Smooth muscle cell of the brain vasculature (primary cell): ENCODE measurements at places on chromosomes 11 and 22.

DNA sequence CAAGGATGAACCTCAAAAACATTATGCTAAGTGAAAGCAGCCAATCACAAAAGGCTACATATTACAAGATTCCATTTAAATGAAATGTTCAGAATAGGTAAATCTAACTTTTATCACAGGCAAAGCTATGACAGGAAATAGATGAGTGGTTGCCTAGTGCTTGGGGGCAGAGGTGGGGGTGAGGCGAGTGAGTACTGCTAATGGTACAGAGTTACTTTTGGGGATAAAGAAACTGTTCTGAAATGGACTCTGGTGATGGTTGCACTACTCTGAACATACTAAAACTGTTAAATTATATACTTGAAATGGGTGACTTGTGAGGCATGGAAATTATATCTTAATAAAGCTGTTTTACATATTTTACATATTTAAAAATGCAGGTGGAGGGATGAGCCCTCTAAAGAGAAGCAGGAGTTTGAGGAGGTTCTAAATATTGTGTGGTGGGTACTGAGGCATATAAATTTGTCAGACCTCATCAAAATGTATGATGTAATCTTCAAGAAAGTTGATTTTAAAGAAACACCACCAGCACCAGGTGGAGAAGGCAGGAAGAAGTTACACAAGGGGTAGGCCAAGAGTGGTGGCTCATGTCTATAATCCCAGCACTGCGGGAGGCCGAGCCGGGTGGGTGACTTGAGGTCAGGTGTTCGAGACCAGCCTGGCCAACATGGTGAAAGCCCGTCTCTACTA is 3.6 kb downstream of the SLC43A1 start:
- no peak for DNase-seq

DNA sequence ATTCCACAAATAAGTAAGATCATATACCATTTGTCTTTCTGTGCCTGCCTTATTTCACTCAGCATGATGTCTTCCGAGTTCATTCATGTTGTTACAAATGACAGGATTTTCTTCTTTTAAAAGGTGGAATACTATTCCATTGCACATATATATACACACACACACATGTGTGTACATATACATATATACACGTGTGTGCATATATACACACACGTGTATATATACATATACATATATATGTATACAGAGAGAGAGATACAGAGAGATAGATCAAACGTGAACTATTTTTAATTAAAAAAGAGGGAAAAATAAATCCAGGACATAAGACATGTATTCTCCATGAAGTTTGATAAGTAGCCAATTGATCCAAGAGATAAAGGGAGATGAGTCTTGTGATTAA is 108.1 kb downstream of the TRPC6 start:
- no peak for DNase-seq

DNA sequence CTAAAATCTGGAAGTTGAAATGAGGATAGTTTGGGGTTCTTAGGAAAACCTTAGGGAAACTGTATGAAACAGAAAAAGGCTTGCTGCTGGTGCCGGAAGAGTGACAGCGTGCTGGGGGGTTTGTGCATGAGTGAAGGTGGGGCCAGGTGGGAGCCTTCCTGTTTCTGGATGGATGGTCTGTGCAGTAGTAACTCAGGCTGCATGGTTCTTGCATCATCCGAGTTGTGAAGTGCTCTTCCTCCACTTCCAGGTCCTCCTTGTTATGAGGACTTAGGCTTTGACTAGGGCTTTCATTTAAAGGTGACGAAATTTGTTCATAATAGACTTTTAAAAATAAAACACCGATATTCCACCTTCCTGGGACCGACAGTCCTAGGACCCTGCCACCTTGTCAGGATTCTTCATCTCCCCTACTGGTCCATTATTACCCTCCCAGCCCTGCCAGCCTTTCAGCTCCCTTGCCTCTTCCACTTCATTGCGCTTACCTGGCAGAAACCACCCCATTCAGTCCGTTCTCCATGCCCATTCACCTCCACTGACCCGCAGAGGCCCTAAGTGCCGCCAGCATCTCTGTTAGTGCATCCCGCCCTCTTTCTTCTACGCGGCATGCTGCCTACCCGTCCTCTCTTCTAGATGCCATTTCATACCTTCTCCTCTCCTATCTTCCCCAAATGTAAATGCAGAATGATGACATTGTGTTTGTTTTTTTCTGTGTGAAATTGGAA is 47.3 kb downstream of the PPFIA1 start:
- DNase-seq = no peak

GRCh38 chr11:11230802-11231562 is 122.1 kb downstream of the CSNK2A3 start:
- DNase-seq = no peak

- DNase-seq = no peak
These were observed 116.7 kb upstream of the NTM start for GRCh38 chr11:131253656-131254151.

DNA sequence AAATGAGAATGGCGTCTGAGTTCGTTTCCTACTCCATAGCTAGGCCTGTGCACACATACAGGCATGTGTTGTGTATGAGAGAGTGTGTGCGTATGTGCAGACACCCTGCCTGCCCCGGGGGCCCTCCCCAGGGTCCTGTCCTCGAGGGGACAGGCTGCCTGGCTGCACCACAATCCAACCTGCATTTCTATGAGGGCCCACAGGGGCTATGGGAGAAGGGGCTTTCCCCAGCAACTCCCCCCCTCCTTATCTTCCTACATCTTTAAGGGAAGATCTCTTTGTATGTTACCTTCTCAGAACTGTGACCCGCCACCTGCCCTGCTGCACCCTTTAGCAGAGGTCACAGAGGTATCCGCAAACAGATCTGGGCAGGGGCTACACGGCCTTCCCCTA is 14.9 kb downstream of the ADORA2A start:
- no peak for DNase-seq

DNA sequence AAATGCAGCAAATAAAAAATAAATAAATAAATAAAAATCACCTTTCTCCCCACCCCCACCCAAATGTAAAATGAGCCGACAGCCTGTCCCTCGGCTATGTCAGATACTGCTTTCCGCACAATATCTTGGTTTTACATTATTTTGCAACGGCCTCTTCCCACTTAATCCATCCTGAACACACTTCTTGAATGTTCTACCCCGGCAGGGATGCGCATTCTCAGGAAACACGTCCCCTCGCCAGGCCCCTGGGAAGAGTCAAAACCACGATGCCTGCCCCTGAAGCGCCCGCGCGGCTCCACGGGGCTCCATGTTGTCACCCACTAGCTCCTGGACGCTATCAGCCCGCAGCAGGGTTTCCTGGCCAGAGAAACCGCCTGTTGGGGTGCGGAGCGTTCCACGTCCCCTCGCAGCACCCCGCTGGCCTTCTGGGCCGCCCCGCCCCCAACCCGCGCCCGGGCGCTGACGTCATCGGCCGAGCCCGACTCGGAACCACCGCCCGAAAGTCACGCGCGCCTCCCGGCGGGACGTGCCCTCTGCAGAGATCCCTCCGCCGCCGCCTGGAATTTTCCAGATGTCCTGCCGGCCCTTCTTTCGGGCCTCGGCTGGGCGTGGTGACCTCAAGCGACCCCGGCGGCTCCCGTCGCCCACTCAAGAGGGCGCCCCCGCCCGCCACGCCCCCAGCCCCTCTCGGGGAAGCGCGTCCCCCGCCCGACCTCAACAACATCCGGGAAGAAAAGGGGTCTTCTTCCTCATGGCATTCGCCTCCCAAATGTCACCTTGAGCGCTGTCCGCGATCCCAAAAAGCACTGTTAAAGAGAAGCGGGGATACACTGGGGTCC is 585 bp upstream of the NEAT1 start:
- DNase-seq = peak; percentile 92

- DNase-seq = no peak
These were observed 52.6 kb upstream of the NAV2 start for GRCh38 chr11:19660076-19660475.

GRCh38 chr11:117900121-117900648 is 23.7 kb upstream of the FXYD6 start:
- DNase-seq = no peak

- no peak for DNase-seq
These were observed 278 bp downstream of the ROM1 start for GRCh38 chr11:62613291-62613778.

GRCh38 chr11:75333022-75333806 is 18.2 kb downstream of the ARRB1 start:
- DNase-seq = no peak

DNA sequence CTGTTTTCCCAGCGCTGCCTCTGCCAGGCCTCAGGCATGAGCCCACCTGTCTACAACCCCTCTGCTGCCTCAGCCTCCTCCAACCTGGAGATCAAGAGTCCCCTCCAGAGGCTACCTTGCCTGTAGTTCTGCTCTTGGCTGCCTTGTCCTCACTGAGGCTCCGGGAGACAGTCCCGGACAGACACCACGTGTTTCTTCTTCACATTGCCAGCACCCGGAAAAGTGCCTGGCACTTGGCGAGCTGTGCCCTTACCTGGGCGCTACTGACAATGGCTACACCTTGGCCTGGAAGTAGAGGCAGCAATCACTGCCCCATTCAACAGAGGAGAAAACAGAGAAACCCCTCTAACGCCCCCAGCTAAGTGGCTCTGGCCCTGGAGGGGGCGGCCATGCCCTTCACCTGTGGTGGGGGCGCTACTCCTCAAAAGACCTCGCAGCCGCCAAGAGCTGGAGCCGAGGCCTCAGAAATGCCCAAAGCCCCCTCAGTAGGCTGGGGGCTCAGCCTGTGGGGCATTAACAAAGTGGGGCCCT is 3.0 kb upstream of the NAP1L4 start:
- no peak for DNase-seq

DNA sequence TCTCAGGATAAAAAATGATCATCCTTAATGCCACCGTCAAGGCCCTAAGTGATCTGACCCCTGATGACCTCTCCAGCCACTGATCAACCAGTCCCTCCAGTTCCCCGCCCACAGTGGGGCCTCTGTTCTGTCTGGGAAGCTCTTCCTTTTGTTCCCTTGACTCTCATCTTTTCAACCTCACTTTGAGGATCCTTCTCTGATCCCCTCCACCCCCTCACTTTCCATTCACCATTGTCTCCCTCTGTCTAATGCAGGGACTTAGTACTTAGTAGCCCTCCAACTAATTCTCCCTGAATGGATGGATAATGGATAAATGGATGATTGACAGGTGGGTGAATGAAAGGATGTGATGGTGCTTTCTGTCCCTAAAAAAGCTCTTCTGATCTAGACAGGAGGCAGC is 45.6 kb downstream of the C11orf58 start:
- no peak for DNase-seq

- no peak for DNase-seq
These were observed 64.8 kb downstream of the RPUSD4 start for GRCh38 chr11:126146454-126147192.

- no peak for DNase-seq
These were observed 80.2 kb upstream of the NAV2 start for GRCh38 chr11:19632499-19632834.

DNA sequence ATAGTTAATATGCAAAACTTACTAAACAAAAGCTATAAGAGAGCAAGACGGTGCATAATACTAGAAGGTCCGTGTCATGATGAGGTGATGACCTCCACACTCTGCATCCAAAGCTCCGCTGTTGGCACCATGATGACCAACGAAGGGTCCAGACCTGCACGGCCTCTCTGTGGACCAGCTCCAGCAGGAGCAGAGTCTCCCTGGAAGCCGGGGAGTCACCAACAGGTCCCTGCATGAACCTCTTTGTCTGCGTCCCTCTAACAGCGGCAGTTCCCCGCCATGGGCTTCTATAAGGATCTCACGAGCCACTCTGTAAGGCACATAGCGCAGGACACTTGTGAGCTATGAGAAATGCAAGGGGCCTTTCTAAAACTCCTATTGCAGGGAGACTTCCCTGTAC is 517.3 kb downstream of the BRD1 start:
- no peak for DNase-seq

GRCh38 chr11:78192223-78192719 is 3.6 kb downstream of the USP35 start:
- no peak for DNase-seq

DNA sequence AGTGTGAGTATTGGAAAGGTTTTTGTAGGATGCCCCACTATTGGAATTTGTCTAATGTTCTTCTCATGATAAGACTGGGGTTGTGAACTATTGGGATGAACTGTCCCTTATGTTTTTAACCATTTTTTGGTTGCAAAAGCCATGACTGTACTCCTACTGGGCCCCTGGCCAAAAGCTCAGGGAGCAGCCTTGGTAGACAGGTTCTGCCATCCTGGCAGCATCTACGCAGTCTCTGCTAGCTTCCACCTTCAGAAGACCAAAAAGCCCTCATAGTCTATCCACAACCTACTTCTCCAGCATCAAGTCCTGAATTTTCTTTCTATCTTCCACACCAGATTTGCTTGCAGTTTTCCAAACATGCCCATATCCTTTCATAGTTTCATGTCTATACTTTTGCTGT is 211.8 kb downstream of the TENM4 start:
- no peak for DNase-seq

- DNase-seq = no peak
These were observed 39.1 kb downstream of the CASP12 start for GRCh38 chr11:104858882-104859775.

- DNase-seq = no peak
These were observed 6.4 kb downstream of the ARL14EP start for GRCh38 chr11:30329150-30329940.

DNA sequence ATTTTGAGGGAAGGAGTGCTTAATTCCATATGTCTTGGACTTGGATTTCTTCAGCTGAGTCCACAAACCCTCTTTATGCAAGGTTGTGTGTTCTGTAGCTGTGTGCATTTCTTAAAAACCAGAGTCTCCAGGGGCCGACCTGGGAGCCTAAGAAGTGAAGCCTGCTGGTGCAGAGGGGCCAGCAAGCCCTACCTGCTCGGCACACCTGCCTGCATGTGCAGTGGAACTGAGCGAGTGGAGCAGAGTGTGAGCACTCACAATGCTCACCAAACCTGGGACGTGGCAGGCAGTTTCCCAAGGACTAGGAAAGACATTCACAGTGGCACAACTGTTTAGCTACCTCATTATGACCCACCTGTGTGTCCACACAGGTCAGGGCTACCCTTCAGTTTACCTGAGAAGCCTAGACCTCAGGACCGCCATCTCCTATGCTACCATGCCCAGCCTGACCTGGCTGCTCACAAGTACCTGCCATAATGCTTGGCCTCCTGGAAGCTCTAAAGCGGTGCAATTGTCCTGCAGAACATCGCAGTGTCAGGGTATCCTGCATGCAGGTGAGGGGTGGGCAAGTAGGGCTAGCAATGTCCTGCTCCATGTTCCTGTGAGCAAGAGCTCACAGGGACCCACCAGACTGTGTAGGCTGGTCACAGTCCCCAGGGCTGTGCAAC is 3.8 kb downstream of the C22orf39 start:
- DNase-seq = no peak

- DNase-seq = no peak
These were observed 37.4 kb downstream of the PDGFB start for GRCh38 chr22:39207141-39208012.

GRCh38 chr11:5265832-5266231 is 3.9 kb downstream of the HBE1 start:
- DNase-seq = no peak

GRCh38 chr11:82675838-82676237 is 57.8 kb downstream of the FAM181B start:
- DNase-seq = no peak

GRCh38 chr22:19814428-19814827 is 40.2 kb downstream of the GNB1L start:
- no peak for DNase-seq

- no peak for DNase-seq
These were observed 18.7 kb downstream of the SCUBE2 start for GRCh38 chr11:9072626-9073176.
